Activated CD4-positive, alpha-beta T cell treated with anti-CD3 and anti-CD28 coated beads, Interleukin-2, amount 10 ng/mL, durations not matched to agents 7 days and 5 days (primary cell): ENCODE measurements at places on chromosomes 2 and 18. TPM values are rescaled to one million over a fixed set of nuclear protein-coding genes. Genes with fewer than 3 reads are reported as not detected.

Gene PDCD1
- 4.9 TPM for total RNA-seq

Gene ERFE
- not detected for total RNA-seq

Gene MZT2B
- 417 TPM for total RNA-seq

Gene MARCHF4
- not detected for total RNA-seq

Gene C2orf80
- not detected for total RNA-seq

Gene CEP192
- 52.3 TPM for total RNA-seq

Gene ALK
- total RNA-seq = not detected

Gene MLPH
- not detected for total RNA-seq

Gene RHOB
- 0.52 TPM for total RNA-seq

Gene CDH19
- total RNA-seq = not detected

Gene SERPINB4
- total RNA-seq = not detected

Gene CROCC2
- not detected for total RNA-seq

Gene CD207
- not detected for total RNA-seq

Gene SLC14A1
- 7.3 TPM for total RNA-seq

Gene RGPD4
- total RNA-seq = not detected

Gene VPS54
- 17.4 TPM for total RNA-seq

Gene OTX1
- total RNA-seq = not detected

Gene DHRS9
- not detected for total RNA-seq

Gene MBP
- 111 TPM for total RNA-seq

Gene BMP10
- not detected for total RNA-seq

Gene DCDC2C
- total RNA-seq = not detected

Gene COL5A2
- 0.72 TPM for total RNA-seq

Gene ICOS
- total RNA-seq = 52.0 TPM

Gene TUBB8B
- total RNA-seq = not detected

Gene GALNT13
- total RNA-seq = 0.15 TPM

Gene CHMP1B
- total RNA-seq = 24.3 TPM

Gene EDAR
- 0.87 TPM for total RNA-seq

Gene LONRF2
- total RNA-seq = 0.02 TPM

Gene LRRC30
- not detected for total RNA-seq

Gene LINC00305
- total RNA-seq = not detected

Gene CYP26B1
- total RNA-seq = not detected

Gene UNC80
- total RNA-seq = not detected
